T follicular helper cell (primary cell): ENCODE measurements at places on chromosomes 2 and 18.

DNA sequence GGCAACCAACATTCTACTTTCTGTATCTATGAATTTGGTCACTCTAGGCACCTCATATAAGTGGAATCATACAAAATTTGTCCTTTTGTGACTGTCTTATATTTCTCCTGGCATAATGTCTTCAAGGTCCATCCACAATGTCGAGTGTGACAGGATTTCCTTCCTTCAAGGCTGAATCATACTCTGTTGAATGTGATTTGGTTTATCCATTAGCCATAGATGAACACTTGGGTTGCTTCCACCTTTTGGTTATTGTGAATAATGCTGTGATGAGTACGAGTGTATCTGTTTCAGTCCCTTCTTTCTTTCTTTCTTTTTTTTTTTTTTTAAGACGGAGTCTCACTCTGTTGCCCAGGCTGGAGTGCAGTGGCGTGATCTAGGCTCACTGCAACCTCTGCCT is 311.3 kb downstream of the TGIF1 start:
- DNase-seq: no peak

DNA sequence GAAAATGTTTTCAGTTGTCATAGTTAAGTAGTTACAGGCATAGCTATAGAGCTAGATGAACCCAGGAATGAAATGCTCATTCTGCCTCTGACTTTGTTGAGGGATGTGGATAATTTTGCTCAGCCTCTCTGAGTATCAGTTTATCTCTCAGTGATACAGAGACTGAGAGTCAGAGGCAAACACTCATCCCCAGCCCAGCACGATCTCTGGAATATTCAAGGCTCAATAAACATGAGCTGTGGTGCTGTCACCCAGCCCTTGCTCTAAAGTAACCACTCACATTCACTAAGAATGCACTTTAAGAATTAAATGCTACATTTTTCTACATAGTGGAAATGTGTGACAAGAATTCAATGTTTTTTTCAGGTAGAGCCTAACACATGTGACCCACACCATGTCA is 30.6 kb downstream of the TIMM21 start:
- no peak for DNase-seq

- DNase-seq: no peak
Observed at GRCh38 chr2:164840930-164841718, 499 bp downstream of the COBLL1 start.

- no peak for DNase-seq
Observed at GRCh38 chr2:232438951-232439757, 16.8 kb upstream of the ALPI start.

GRCh38 chr2:14831458-14831857 is 198.9 kb downstream of the LRATD1 start:
- no peak for DNase-seq

- DNase-seq: no peak
Observed at GRCh38 chr2:151927501-151928221, 99.4 kb upstream of the ARL5A start.

GRCh38 chr2:47803363-47803762 is 20.4 kb downstream of the MSH6 start:
- no peak for DNase-seq

DNA sequence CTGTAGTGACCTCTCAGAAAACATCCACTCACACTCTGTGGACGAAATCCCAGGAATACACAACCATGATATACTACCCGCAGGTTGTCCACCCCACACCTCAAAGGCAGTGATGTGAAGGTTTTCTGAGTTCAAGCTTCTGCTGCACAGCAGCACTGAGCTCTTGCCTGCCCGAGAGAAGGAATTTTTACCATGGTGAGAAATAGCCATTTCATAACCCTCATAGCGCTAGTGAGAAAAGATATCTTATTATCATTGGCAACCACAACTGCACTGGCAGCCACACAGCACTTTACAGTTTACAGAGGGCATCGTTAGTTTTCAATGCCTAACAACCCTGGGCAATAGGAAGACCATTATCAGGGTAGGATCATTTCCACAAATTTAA is 36.9 kb downstream of the NAPG start:
- DNase-seq: no peak

- no peak for DNase-seq
Observed at GRCh38 chr2:20551945-20552328, 99.0 kb downstream of the HS1BP3 start.

DNA sequence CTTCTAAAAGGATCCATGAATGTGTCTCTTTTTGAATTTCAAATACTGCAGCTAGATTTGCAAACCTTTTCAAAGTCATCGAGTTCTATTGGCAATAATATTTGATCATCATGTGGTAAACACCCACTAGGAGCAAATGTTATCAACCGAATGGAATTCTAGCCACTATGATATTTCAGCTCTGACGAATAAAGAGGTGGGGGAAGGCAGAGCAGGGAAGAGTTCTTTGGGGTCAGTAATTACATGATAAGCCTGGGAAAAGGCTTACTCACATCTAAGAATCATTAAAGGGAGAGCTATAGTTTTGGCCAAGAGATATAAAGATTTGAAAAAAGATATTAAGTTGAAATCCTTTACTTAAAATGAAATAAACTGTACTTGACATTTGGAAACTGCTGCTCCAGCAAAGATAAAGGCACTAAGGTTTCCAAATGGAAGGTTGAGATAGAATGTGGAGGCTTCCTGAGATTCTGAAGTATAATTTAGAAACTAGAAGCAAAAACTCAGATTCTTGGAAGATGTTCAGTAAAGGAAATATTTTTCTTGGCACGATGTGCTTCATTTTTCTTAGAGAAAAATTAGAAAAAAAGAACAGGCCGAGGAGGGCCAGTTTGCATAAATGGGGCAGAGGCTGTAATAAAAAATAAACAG is 104.7 kb upstream of the ARHGAP28 start:
- DNase-seq: no peak

DNA sequence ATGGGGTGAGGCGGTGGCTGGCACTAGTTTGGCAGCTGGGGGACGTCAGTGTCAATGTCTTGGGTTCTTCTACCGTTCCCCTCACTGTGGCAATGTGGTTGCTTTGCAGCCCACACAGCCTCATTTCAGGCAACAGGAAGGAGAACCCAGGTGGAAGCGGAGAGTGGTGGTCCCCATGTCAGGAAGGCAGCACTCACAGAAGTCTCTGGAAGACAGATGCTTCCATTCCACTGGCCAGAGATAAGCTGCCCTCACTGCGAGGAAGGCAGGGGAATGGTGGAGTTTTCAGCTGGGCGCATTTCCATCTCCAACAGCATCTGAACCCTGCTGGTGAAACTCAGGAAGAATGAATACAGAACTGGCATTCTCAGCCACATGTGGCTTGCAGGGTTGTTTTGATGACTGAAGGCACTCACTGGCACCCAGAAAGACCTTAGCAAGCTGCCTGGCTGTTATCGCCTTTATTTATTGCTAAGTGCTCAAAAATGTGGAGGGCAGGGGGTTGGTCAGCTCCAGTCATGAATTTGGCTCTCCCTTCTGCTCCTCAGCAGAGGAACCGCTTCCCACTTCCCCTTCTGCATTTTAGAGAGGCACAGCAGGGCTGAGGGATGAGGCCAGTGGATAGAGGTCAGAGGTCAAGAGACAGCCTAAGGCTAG is 19.4 kb downstream of the KCNIP3 start:
- DNase-seq: no peak

DNA sequence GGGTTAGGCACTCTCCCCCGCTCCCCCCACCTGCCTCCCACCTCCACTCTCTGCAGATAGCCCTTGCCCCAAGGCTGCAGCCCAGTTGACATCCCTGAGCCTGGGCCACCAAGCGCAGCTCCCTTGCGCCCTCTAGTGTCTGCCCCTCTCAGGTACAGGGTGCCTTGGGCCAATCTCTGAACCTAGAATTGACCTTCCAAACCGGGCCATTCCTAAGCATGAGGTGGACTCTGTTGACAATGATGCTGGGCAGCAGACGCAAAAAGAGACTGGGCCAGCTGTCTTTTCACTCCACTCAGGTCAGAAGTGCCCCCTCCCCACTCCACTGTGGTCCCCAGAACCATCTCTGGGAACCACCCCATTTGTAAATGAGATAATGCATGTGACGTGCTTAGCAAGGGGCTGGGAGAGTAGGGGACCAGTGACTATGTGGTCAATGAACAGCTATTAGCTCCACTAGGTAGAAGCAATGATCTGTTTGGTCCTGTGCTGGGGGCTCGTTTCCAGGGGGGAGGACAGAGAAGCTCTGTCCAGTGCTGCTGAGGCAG is 43.3 kb upstream of the PLB1 start:
- DNase-seq: peak; percentile 58

DNA sequence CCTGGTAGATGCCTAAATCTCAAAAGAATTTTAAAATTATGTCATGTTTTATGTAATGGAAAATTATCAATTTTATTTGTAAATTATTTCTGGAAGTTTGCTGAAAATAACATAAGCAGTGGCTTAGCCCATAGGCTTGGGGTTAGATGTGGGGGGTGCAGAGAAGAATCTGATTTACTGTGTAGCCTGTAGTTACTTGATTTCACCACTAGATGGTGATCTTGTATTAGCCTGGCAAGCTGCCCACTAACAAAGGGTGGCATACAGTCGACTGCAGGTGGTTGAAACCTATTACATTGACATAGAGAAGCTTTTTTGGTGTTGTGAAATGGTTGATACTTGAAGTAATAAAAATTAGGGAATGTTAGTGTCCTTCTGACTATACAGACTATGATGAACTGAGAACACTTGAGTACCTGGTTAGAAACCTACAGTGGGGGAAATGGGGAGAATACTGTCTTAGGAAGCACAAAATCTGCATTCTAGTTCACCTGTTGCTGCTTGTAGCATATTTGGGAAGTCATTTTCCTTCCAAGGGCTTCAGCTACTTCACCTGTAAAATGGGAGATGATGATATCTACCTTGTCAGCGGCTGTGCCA is 191.0 kb upstream of the LHCGR start:
- peak; percentile 1 for DNase-seq

DNA sequence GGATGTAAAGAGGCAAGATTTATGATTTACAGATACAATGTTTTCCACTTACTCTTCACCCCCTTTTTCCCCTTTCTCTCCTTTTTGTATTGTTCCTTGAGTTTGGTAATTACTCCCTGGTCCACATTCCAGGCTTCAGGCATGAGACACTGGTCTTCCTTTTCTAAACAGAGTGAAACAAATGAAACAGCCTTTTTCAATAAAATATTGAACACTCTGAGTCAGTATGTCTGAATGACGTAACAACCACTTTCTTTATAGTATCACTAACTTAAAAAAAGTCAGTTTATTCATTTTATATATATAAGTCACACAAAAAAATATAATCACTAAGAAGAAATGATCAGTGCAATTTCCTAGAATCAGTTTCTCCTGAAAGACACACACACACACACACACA is 79.7 kb downstream of the STRN start:
- no peak for DNase-seq

GRCh38 chr18:37565101-37565976 is at the start of gene CELF4:
Gene CELF4, minus strand, starts transcription at chr18:37565798.
- no peak for DNase-seq

- DNase-seq: no peak
Observed at GRCh38 chr2:88537640-88538039, 85.1 kb upstream of the FOXI3 start.

DNA sequence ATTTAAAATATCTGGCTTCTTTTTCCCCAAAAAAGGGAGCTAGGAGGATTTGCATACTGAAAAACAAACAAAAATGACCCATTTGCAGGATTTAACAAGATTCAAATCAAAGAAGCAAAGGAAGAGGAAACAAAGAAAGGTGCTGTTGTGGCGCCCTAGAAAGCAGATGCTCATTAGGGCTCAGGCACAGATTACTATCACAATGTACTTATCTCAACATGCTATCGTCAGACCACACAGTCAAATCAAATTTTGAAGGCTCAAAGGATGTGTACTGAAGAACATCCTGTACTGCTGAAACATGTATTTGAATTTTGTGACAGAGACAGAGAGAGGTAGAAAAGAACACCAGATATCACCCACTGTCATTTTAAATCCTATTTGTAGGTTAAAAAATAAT is 10.9 kb downstream of the RBMS1 start:
- no peak for DNase-seq

- no peak for DNase-seq
Observed at GRCh38 chr2:10478916-10479315, 30.8 kb upstream of the ODC1 start.

DNA sequence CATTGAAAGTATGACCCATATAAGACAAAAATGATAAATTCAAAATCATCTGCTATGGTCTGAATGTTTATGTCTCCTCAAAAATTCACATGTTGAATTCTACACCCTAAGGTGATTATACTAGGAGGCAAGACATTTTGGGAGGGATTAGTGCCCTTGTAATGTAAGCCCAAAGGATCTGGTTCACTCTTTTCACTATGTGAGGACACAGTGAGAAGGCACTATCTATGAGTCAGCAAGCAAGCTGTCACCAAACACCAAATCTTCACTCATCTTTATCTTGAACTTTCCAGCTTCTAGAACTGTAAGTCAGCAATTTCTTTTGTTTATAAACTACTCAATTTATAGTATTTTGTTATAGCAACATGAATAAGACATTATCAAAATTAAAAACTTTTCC is 284.7 kb upstream of the ZC3H15 start:
- no peak for DNase-seq

GRCh38 chr18:2572171-2572569 is 813 bp downstream of the NDC80 start:
- no peak for DNase-seq

GRCh38 chr2:146108993-146109392 is 1589.1 kb upstream of the ZEB2 start:
- DNase-seq: no peak

DNA sequence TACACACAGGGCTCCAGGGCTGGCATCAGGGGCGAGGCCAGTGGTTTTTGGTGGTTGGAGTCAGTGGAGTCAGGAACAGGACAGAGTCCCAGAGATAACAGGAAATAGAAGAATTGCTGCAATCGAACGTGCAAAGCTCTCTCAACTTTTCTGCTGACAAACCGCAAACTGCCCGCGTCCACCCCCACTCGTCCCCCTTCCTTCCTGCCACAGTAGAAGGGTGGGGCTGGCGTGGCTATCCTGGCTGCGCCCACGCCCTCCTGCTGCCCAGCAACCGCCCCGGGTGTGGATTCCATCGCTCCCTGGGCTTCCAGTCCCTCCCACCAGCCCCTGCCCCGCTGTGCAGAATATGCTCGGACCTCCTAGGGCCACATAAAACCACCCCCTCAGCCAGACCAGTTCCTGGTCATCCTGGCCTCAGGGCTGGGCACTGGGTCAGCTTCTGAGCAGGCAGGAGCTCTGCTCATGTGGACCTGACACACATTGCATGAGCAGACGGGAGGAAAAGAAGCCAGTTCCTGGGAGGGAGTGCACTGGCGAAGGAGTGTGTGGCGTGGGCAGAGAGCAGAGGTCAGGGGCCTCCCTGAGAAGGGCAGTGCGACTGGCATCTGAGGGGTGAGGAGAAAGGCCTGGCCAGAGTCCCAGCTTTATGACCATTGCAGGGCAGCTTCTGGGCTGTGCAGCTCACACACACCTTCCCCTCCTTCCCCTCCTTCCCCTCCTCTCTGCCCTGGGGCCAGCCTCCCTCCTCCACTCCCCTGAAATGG is 85.4 kb upstream of the ATG16L1 start:
- no peak for DNase-seq

GRCh38 chr18:49848115-49848514 is 34.8 kb upstream of the ACAA2 start:
- DNase-seq: no peak
